ENCODE measurements at places on chromosomes 16 and 17.

DNA sequence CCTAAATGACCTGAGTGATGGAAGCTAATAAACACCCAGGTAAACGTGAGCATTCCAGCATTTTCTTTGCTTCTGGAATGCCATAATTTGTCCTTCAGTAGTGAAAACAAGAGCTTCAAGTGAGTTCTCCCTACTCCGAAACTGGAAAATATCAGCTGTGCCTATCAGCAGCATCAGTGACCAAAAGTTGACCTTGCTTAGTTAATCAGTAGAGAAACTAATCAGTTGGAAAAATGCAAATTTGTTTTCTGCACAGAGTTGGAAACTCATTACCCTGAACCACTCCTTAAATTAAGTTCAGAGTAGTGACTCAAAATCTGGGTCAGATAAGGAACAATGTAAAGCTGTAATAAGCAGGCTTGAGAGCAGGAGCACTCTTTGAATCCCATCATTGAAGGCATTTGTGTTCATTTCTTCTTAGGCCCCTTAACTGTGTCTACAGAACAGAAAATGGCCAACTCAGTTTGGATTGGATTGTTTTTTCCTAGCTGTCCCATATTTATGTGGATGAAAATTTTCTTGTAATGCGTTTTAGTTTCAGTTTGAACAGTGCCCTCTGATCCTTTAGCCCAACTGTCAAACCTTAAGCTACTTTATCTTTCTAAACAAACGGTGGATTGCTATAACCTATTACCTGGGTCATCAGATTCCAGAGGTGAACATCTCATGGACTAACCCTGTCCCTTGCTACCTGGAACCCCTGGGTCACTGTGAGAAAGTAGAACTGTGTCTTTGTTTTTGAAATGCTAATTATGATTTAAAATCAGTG is 290.4 kb downstream of the TOX3 start:
- DNase-seq = no peak

DNA sequence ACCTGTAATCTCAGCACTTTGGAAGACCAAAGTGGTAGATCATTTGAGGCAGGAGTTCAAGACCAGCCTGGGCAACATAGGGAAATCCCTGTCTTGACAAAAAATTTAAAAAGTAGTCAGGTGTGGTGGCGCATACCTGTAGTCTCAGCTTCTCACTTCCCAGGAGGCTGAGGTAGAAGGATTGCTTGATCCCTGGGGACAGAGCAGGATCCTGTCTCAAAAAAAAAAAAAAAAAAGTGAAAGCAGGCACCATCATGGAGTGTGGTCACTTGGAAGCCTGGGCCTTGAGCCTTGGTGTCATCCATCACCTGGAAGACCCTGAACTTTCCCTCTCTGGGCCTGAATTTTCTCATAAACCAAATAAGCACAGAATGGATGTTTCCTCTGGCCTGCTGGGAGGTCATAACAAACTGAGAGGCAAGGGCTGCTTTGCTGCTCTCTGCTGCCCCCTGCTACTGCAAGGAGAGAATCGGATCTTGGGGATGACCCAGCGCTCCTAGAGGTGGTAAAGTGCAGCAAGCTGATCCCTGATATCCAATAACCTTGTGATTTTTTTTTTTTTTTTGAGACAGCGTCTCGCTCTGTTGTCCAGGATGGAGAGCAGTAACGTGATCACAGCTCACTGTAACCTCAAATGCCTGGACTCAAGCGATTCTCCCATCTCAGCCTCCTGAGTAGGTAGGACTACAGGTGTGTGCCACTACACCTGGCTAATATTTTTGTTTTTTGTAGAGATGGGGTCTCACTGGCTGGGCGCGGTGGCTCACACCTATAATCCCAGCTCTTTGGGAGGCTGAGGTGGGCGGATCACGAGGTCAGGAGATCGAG is 75.9 kb upstream of the RNU2-1 start:
- no peak for DNase-seq

- DNase-seq = no peak
Measured at GRCh38 chr17:27457731-27458523, 1.7 kb downstream of the KSR1 start.

GRCh38 chr17:74196541-74197317 is 6.7 kb upstream of the RPL38 start:
- no peak for DNase-seq

DNA sequence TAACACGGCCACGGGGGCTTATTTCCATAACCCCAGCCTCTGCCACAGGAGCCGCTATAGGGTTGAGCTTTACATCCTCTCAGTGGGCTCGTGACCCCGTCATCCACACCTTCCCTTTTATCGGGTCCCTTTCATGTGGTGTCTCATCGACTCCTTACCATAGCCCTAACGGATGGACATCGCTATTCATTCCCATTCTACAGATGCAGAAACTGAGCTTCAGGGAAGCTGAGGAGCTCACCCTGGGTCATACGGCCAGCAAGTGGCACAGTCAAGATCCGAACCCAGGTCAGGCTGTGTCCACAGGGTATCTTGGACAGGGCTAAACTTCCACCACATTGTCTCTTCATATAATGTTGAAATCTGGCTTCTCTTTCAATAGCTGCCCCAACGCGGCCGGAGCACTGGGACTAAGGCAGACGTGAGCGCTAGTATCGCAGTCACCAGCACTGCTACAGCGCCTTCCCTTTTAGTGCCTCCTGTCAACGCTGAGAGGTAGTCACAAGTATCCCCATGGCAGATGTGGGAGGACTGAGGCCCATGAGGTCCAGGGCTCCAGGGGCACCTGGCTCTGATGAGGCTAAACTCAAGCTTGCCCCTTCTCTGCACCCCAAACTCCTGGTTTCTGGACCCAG is 50.8 kb downstream of the SOCS1 start:
- no peak for DNase-seq

DNA sequence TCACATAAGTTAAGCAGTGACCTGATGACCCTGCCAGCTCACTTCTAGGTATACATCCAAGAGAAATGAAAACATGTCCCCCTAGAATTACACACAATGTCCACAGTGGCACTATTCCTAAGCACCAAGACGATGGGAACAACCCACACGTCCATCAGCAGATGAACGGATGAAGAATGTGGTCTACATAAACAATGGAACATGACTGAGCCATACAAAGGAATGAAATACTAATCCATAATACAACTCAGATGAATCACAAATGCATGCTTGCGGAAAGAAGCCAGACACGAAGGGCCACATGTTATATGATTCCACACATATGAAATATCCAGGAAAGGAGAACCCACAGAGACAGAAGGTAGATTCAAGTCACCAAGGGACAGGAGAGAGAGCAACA is 17.4 kb downstream of the USP22 start:
- DNase-seq = no peak

DNA sequence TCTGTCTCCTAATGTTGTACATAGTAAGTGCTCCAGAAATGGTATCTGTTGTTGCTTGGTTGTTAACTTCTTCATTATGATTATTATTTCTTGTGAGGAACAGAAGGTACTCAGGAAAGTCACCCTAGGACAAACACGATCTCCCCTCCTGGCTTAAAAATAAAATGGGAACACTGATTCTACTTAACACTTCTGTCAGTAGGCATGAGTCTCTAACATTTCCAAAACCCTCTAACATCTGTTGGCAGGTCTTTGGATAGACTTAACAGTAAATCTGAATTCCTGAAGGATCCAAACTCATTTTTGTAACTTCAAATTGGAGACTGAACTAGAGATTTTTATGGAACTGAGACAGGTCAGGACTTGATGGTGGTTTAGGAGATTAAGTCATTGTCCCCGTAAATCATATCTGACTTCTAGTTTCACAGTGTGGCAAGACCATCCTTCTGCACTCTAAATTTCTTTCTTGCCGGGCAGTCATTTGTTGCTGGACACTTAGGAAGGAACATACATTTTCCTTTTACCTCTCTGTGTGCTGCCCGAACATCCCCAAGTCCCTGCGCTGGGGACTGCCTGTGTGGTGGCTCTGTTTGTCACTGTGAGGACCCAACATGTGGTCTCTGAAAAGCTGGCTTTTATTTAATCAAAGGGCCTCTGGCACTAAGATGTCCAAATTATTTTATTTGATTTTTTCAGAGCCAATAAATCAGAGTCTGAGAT is 149.9 kb downstream of the NPIPB5 start:
- no peak for DNase-seq

GRCh38 chr17:77140878-77141767 is at the start of gene SEC14L1:
Gene SEC14L1 (plus strand): TSS chr17:77140969. CDS start chr17:77143597, 2,628 bp downstream.
- peak; percentile 21 for DNase-seq

DNA sequence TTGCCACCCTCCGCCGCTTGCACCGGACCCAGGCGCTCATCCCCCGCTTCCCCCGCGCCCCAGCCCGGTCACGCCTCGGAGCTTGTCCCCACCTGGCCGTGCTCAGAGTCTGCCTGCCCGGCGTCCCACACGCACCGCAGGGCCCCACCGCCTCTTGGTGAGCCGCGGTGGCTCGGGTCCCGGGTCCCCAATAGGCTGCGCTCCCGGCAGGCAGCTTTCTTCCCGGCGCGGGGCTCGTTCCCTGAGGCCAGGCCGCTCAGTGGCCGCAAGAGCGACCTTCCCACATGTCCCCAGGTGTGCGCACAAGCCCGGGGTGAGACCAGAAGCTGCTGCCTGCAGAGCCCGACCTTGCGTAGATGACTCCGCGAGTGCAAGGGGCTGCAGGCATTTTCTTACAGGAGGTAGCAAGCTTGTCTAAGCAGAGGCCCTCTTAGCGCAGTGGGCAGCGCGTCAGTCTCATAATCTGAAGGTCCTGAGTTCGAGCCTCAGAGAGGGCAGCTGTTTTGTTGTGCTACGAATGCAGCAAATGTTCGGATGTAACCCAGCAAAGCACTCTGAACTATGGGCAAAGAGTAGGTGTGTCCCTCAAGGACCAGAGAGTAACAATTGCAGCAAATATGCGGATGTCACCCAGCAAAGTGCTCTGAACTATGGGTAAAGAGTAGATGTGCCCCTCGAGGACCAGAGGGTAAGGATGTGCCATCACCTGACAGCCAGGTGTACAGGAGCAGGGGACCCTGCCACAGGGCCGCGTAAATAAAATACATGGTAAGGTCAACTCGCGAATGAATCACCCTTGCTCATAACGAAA is 15.6 kb downstream of the TLE7 start:
- no peak for DNase-seq

- DNase-seq = no peak
Measured at GRCh38 chr17:9299695-9300094, 275.9 kb downstream of the STX8 start.

- DNase-seq = no peak
Measured at GRCh38 chr17:38568274-38568673, 37.5 kb downstream of the SRCIN1 start.

- no peak for DNase-seq
Measured at GRCh38 chr16:30139583-30140481, 16.8 kb upstream of the MAPK3 start.

DNA sequence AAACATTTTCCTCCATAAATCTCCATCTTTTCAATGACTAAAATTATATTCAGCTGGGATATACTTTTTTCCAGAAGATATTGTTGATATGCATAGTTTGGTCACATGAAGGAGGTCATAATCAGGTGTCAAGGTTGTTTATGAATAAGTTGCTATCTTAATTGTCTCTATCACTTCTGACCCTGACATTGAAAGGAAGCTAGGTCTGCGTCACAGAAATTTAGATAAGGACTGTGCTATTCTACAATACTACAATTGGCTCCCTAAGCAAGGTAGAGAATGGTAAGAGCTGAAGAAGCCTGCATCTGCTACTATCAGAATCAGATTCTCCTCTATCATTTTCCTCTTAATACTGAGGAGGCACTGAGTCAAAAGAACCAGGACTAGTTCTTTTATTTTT is 67.5 kb downstream of the CACNG1 start:
- DNase-seq = no peak

- no peak for DNase-seq
Measured at GRCh38 chr17:11564589-11565380, 33.5 kb upstream of the DNAH9 start.

GRCh38 chr17:69761767-69762321 is 313.2 kb upstream of the KCNJ16 start:
- DNase-seq = no peak

DNA sequence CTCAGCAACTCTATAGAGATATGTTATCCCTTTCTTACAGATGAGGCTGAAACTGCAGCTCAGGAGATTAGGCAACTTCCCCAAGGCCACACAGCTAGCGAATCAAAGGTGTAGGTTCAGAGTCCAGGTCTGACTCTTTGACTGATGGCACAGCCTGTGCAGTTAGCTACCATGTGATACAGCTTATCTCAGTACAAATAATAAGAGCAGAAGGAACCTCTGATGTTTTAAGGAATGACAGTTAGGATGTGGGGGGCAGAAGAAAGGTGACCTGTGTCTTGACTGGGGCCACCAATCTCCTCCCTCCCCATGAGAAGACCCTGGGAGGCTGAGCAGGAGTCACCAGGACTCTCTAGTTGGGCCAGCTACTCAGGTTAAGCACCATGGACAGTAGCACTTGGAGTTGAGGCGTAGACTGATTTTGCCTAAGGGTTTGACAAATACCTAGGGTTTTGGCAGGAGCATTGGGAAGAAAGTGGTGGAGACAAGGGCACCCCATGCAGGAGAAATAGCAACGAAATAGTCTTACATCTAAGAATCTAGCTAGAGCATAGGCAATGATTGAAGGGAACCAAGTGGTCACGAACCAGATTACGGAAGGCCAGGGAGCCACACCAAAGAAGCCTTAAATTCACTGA is 22.8 kb upstream of the ACSM2B start:
- no peak for DNase-seq

- no peak for DNase-seq
Measured at GRCh38 chr16:79263425-79263824, 337.1 kb downstream of the MAF start.

DNA sequence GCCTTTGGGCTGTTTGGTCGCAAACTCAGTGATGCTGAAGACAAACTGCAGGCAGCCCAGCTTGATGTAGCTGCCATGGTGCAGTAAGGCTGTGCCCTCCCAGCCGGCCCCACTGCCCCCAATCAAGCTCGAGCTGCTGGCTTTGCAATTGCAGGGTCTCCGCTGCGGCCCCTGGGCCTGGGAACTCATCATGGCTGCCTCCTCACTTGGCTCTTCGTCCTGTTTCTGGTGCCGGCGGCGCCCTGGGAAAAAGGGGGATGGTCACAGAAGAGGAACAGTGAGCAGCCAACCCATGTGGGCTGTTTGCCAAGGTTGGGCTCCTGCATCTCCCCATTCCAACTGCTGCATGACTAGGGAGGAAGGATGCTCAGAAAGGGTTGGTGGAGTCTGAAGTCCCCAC is 3.4 kb upstream of the DHRS13 start:
- DNase-seq = no peak

- DNase-seq = peak; percentile 64
Measured at GRCh38 chr16:53549970-53550690, 47.1 kb upstream of the AKTIP start.

DNA sequence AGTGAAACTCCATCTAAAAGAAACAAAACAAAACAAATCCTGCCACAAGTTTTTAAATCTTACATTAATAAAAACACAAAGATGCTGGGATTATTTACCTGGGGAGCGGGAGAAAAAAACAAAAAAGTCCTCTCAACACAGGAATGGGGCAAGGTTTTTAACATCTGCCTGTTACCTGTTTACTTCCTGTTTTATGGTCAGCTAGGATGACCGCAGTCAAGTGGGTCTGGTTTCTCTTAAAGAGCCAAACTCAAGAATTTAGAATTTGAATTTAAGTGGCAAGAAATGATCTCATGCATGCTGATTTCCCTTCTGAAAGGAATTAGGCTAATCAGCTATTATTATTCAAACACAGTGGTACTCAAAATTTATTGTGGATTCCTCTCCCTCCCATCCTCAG is 39.7 kb upstream of the TBC1D3K start:
- DNase-seq = no peak

- no peak for DNase-seq
Measured at GRCh38 chr17:45353043-45353442, 36.2 kb upstream of the MAP3K14 start.
